ENCODE measurements at places on chromosomes 6 and 20.

- no peak for DNase-seq
These were observed 82.8 kb downstream of the CCDC170 start for GRCh38 chr6:151576633-151577032.

- no peak for DNase-seq
These were observed 92.5 kb upstream of the ADGRF1 start for GRCh38 chr6:47134476-47135189.

- DNase-seq = no peak
These were observed 29.5 kb downstream of the RBM38 start for GRCh38 chr20:57420571-57421252.

GRCh38 chr6:18663011-18663410 is 275.9 kb downstream of the RNF144B start:
- DNase-seq = no peak

GRCh38 chr6:139520321-139520768 is 145.9 kb upstream of the CITED2 start:
- DNase-seq = no peak

GRCh38 chr20:46965477-46965876 is 70.8 kb downstream of the EYA2 start:
- no peak for DNase-seq

GRCh38 chr6:99031957-99032356 is 84.2 kb upstream of the FBXL4 start:
- DNase-seq = no peak
